ENCODE measurements at places on chromosomes 16 and 17.

- peak; percentile 42 for DNase-seq
These were observed 117.0 kb downstream of the RAB11FIP4 start for GRCh38 chr17:31508288-31509094.

DNA sequence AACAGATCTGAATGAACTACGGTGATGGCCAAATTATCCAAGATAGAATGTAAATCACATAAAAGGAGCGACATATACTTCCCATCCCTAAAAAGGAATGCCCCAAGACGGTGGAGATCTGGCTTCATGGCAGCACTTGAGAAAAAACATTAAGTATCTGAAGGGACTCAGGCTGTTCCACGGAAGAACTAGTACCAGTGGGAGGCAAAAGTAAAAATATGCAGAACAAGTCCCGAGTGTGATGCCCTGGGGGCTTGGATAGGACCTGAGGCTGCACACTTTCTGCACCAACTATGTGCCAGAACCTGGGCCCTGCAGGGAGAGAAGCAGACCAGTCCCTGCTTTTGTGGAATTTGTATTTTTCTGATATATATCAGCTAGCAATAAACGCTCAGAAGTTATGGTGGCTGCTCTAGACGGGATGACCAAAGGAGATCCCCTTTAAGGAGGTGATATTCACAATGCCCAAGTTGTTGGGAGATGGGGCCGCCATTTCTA, 539 bp upstream of the CKLF start:
- no peak for DNase-seq

DNA sequence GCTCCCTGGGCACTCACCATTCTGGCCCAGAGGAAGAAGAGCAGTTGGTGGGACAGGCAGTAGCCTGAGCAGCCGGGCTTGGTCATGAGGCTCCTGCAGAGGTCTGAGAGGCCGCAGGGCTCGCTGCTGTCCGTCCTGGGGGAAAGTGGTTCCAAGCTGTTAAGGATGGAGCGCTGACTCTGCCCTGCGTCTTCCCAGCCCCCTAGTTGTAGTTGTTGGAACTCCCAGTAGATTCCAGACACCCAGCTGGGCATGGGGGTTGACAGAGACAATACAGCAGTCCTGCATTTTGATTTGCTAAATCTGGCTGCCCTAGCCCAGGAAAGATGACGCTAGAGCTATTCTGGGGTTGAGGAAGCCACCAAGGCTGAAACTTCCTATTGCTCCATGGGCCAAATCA, 7.3 kb downstream of the C16orf89 start:
- DNase-seq: no peak

GRCh38 chr17:28384281-28385036, 13.0 kb downstream of the SARM1 start:
- DNase-seq: peak; percentile 42

- no peak for DNase-seq
These were observed 24.5 kb downstream of the BEAN1 start for GRCh38 chr16:66451548-66451947.

DNA sequence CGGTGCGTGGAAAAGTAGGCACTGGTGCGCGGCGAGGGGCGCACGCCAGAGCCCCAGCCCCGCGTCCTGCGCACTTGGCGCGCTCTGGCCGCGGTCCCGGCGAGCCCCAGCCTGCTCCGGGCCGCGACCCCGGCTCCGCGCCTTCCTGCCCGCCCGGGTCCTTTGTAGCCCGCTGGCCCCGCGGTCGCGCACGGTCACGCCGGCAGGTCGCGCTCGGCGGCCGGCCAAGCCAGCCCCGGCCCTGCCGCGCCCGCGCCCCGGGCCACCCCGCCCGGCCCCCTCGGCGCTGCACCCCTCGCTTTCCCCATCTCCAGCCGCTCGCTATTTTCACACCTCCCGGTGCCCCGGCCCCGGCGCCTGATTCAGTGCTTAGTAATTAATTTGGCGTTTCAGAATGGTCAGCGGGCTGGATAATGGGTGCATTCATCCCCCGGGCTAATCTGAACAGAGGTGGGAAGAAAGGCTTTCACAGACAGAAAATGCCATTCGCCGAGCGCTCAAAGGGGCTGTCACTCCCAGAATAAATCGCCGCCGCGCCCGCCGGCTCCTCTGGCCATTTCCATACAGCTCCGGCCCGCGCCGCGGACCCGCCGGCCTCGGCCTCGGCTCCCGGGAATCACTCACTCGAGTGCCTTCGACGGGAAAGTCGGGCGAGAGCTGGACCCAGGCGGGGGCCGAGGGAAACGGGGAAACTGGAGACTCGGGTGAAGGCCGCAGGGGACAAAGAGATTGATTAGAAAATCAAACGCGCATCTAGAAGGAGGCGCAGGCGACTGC, 17.8 kb upstream of the NTN1 start:
- no peak for DNase-seq

GRCh38 chr16:19225651-19226050, 57.6 kb downstream of the SYT17 start:
- DNase-seq: no peak

- no peak for DNase-seq
These were observed 18.0 kb downstream of the ATPAF2 start for GRCh38 chr17:18020971-18021370.
